GM19239 (cell line): ENCODE measurements at places on chromosomes 16 and 17.

DNA sequence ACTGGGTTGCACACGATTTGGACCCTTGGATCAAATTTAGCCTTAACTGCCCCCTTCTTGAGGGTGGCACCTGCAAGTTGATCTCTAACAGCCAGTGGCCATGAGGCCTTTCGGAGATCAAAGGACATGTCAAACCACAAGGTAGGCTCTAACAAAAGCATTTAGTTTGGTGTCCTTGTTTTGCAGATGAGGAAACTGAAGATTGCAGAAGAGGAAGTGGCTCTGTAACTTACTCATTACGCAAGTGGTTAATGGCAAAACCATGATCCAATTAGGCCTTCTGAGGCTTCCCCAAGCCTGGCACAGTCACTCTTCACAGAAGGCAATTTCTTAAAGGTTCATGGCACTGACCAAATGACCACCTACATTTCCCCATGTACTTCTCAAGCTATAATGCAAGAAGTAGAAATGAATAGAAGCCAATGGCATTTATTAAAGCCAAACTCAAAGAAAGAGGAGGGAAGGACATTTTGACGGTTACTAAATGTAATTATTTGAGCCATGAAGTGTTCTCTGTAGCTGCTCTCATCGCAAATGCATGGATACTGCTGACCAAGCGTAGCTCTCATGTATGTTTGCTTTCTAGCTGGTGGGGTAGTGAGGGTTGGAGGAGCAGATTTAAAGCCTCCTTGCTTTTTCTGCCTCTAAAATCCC lies 32.8 kb upstream of the ABCC12 start:
- peak; percentile 44 for DNase-seq

DNA sequence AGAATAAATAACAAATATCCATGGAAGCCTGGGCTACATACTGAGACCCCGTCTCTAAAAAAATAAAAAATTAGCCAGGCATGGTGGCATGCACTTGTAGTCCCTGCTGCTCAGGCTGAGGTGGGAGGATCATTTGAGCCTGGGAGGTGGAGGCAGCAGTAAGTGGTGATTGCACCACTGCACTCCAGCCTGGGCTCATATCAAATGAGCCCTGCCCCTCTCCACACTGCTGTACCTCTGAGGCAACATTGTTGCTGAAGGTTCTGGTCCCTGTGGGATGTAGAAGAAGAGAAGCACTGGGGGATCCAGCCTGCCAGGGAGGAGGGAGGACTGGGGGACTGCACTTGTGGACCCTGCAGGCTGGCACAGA lies 11.4 kb upstream of the ARHGAP23 start:
- no peak for DNase-seq

DNA sequence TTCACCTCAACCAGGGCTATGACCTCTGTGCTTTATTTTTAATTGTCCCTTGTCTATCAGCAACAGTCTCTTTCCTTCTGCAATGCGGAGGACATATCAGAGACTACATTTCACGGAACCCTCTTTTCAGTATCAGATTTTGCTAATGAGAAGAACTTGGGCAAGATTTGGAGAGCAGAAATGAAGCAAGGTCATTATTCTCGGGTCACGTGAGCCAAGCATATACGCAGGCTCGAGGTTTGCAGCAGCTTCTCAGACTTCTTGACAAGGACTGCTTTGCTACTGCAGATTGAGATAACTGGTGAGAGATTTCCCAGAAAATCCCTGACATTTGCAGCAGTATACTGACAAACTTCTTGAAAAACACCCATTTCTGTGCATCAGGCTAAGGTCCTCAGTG lies 30.4 kb downstream of the ABCA10 start:
- DNase-seq: no peak

- DNase-seq: no peak
These were observed 957 bp downstream of the MYL4 start for GRCh38 chr17:47210105-47210504.

- DNase-seq: no peak
These were observed 27.8 kb downstream of the CCL4 start for GRCh38 chr17:36131421-36131820.

DNA sequence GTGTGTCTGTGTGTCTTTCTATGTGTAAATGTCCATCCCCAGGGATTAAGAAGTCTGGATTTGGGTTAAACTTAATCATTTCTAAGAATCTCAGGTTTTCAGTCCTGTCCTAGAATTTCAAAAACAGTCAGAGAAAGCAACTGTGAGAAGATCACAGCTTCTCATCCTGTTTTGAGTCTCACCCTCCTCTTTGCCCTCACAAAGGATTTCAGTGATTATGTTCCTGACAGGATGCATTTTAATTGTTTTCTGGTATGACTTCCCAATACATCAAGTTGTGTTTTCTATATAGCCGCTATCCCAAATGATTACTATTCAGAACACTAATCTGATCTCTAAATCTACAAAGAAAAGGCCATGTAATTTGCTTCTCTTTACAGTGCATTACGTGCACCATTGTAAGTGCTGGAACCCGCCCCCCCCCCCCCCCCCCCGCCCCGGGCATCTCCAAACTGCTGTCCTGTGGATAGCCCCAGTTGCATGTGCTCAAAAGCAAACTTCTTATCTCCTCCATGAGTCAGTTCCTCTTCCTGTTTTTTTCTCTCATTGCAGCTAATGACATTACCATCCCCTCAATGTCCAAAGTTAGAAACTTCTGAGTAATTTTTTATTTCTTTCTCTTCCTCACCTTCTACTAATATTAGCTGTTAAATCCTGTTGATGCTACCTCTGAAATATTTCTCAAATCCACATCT lies 73.9 kb downstream of the CDH13 start:
- DNase-seq: no peak

GRCh38 chr16:86389566-86390328 lies 120.6 kb upstream of the FOXF1 start:
- DNase-seq: no peak

- DNase-seq: no peak
These were observed 19.9 kb upstream of the MMD start for GRCh38 chr17:55441544-55441943.
